ENCODE measurements at places on chromosomes 3 and 15.
A peak's percentile ranks its signal among the peaks of the same experiment; 100 is the strongest.

DNA sequence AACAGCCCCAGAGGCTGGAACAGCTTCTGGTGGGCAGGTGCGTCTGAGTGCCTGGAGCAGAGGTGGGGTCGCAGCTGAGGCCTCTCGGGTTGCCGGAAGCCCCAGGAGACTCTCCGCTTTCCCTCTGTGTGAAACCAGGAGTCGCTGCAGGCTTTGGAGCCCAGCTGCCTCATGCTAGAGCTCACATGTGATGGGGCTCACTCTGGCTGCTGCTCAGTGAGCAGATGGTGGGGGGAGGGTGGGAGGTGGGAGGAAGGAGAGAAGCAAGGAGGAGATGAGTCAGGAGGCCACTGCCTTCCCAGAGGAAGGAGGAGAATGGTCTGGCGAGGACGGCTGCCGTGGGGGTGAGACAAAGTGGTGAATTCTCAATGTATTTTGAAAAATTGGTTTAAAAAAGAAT, 290.1 kb upstream of the CHRNA7 start:
- no peak for DNase-seq

GRCh38 chr15:76333309-76333708, 3.3 kb upstream of the ISL2 start:
- no peak for DNase-seq

- DNase-seq = no peak
These were observed 390.9 kb upstream of the ADAMTS9 start for GRCh38 chr3:65078748-65079147.

- no peak for DNase-seq
These were observed 307.0 kb downstream of the ARPP21 start for GRCh38 chr3:35946121-35946853.

GRCh38 chr3:128068156-128068620, 16.0 kb downstream of the SEC61A1 start:
- peak; percentile 20 for DNase-seq

GRCh38 chr3:108448593-108448992, 61.8 kb downstream of the MYH15 start:
- DNase-seq = no peak
